ENCODE measurements at places on chromosomes 5 and 9.

DNA sequence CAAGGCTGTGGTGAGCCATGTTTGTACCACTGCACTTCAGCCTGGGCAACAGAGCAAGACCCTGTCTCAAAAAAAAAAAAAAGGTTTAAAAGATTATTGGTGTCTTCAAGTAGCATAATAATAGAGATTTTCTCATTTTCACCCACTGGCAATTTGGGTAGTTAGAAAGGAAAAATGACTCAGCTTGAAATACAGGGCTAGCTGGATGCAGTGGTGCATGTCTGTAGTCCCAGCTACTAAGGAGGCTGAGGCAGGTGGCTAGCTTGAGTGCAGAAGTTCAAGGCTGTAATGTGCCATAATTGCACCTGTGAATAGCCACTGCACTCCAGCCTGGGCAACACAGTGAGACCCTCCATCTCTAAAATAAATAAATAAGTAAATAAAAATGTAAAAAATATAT lies 111.1 kb downstream of the ARRDC3 start:
- no peak for DNase-seq

GRCh38 chr5:145858959-145859358 lies 13.9 kb downstream of the GRXCR2 start:
- DNase-seq, result no peak

GRCh38 chr9:119213471-119213870 lies 155.8 kb downstream of the BRINP1 start:
- DNase-seq, result no peak

DNA sequence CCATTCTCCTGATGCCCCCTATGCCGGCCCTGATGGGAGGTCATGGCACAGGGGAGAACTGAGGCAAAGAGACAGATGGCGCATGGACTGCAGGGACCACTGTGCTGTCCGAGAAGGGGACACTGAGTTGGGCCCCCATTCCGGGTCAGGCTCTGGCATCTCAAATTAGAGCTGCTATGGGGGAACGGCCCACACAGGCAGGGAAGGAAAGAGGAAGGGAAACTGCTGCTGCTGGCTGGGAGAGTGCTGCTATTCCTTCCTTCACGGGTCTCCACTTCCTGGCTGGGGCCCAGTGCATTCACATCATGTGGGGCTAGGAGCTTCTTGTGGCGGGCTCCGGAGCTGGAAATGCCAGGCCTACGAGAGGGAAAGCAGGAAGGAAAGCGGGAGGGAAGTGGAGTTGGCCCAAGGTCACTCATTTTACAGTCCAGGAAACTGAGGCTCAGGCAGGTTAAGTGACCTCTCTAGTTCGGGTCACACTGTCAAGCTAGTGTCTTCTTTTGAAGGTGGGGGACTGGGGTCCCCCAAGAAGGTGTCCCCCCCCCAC lies 1.3 kb upstream of the CARD19 start:
- DNase-seq, result peak; percentile 69

DNA sequence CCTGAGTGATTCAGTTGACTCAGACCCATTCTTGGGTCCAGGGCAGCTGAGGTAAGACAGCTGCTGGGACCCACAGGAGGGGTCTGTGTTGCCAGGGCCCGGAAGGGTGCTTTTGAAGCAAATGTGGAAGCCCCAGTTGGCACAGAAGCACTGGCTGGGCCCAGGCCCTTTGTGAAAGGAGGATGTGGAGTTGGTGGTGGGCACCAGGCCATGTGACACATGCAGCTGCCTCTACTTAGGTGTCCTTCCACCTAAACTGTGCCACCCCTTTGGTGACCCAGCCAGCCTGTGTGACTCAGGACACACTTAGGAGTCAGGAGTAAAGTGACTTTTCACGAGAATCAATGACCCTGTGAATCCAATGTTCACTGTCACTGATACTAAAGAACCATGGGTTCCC lies 114.3 kb upstream of the SLC25A48 start:
- no peak for DNase-seq

DNA sequence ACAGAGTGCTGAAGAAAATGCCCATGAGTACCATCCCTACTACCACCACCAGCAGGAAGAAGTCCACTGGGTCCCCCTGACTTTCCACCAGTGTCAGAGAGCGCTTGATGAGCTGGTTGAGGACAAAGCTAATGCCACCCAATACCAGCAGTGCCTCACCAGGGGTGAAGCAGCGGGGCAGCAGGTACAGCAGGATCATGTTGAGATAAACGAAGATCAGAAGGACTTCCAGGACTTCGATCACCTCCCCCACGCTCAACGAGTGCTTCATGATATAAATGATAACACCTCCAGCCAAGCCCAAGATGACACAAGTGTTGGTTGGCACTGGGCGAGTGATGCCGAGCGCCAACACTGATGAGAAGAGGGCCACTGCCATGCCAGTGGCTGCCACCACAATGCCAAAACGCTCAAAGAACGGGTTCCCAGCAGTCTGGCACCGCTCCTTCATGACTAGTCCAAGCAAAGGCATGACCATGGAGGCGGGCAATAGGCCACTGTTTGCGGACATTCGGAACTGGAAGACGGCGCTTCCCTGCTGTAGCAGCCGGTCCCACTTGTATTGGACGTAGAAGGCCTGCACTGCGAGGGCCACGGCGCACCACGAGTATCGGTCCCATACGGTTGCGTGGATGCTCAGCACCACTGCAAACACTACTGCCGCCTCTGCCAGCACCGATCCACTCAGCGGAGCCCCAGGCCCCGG lies 679 bp downstream of the DOLK start:
- no peak for DNase-seq

DNA sequence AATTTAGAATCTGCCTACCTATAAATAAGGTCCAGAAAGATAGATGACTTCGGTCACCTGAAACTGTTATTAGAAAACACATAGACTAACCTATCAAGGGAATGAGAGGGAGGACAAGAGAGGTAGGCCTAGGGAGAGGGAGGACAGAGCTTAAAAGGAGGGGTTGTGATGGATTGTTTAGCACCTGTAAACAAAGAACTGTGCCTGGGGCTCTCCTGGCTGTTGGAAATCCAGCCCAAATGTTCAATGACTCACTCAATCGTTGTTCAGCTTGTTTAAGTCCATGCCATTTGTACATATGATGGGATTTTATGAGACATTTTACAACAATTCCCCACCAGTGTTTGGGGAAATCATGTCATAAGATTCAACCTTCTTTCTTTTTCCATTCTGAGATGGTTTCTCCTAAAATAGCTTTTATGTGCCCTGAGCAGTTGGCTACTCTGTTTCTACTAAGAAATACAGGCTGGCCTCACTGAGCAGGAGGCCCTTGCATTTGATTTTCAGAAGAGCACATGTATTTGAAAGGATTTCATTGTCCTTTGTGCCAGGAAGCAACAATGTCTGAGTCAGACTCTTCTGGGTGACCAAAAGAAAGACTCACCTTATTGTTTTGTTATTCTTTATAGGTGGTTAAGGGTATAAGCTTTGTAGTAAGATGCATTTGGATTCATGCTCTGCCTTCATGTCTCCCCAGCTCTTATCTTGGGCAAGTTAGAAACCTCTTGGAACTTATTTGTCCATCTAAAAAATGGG lies 48.2 kb upstream of the GPR151 start:
- no peak for DNase-seq

- DNase-seq, result no peak
Measured at GRCh38 chr5:142743592-142744441, 26.4 kb upstream of the ARHGAP26 start.

GRCh38 chr5:66151030-66151429 lies 6.9 kb downstream of the SREK1 start:
- DNase-seq, result no peak

- DNase-seq, result no peak
Measured at GRCh38 chr9:74697535-74697934, 190.2 kb downstream of the TRPM6 start.

DNA sequence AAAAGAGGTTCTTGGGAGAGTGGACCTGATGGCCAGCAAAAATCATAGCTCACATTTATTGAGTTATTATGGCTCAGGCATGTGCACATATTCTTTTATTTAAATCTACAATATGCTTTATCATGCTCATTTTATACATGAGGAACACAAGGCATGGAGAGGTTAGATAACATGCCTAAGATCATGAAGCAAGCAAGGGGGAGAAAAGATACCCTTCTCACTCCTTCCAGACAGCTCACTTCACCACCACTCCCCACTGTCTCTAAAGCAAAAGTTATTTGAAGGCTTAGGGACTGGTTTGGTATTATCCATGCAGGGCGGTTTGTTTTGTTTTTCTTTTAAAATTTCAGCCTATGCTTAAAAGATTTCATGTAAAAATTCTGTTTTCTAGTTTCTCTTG lies 59.0 kb upstream of the PDE8B start:
- no peak for DNase-seq
